NCI-H2171 treated with DMSO at 0.1 percent for 48 hours (cell line): ENCODE measurements at places on chromosomes 12 and 14.

- no peak for DNase-seq
Observed at GRCh38 chr14:93320489-93320888, 12.3 kb downstream of the BTBD7 start.

DNA sequence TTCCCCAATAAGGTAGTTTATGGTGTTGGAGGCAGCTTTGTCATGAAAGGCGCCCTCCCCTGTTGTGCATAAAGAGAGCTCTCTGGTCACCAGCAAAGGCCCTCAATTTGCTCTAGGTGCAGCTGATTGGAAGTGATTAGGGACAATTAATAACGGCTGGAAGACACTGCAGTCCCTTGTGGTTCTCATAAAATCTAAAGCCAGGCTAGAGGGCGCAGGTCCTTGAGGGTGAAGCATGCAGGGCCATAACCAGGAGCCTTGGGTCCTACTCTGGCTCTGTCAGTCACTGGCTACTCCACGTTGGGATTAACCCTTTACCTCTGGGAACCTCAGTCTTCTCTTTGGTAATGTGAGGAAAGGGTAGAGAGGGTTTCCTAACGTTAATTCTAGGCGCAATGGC is 1.9 kb downstream of the DAAM1 start:
- peak; percentile 59 for DNase-seq

- no peak for DNase-seq
Observed at GRCh38 chr12:48794870-48795269, 6.0 kb upstream of the ADCY6 start.

- peak; percentile 90 for DNase-seq
Observed at GRCh38 chr12:6632026-6632983, 3.5 kb downstream of the LPAR5 start.

DNA sequence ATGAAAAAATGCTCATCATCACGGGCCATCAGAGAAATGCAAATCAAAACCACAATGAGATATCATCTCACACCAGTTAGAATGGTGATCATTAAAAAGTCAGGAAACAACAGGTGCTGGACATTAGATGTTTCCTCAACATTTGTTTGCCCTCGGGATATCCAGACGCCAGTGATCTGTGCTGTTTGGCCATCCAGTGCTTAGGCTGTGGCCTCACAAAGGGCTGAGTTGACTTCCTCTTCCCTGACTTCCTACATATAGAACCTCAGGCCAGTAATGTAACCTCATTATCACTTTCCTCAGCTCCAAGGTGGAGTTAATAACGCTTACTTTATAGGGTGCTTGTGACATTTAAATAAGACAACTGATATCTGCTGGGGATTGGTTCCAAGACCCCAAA is 51.8 kb downstream of the SLC15A5 start:
- DNase-seq = no peak

DNA sequence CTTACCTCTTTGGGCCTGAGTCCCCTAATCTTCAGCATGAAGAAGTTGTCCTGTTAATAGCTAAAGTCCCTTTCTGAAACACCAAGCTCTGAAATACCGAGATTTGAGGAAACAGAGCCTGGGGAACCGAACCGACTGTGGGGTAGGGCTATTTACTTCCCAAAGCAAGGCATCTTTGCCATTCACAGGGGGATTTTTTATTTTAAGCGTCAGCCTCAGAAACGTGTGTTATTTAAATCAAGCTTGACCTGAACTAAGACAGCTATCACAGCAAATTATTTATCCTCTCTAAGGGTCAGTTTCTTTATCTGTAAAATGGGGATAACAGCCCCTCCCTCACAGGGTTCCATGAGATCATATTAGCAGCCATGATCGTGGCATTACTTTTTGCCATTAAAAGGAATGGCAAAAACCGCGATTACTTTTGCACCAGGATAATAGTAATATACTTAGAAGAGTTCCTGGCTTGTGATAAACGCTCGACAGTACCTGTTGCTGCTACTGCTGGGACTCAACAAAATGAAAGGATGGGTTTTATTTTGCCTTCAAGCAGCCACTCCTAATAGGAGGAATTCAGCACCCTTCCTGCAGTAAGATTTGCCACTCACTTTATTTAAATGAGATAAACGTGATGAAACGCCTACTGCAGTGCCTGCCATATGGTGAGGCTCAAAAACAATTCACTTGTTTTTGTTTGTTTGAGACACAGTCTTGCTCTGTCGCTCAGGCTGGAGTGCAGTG is 1.3 kb upstream of the CORO1C start:
- DNase-seq = no peak

GRCh38 chr12:95515197-95515596 is 36.1 kb downstream of the USP44 start:
- no peak for DNase-seq

DNA sequence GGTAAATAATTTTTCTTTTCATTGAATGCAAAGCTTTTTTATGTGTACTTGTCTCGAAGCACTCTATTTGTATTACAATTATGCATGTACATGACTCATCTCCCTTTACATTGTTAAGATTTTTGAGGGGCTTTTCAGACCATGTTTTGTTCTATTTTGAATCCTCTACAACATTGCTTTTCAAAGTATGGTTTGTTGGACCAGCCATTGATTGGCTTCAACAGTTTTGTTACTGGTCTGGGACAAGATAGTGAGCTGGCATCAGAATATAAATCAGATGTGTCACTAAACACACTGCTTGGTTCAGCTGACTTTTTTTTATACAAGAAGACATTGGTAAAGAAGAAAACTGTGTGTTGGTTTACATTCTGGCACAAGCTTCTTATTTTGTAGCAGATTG is 122.3 kb downstream of the MON2 start:
- no peak for DNase-seq

DNA sequence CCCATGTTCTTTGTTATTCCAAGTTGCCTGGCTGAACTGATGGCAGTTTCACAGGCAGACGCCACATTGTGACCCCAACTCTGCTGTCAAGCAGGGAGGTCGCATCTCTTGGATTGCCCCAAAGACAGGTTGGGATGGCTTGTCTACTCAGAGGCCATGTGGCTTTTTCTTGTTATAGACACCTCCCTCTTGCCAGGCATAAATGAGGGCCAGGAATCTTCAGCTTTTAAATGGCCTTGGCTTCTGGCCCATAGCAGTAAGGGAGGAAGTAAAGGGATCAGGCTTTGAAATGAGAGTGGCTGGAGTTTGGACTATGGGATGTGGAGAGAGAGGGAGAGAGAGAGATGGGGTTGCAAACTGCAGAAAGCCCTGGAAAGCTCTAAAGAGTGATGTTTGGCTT is 215.0 kb downstream of the TBX5 start:
- no peak for DNase-seq

- no peak for DNase-seq
Observed at GRCh38 chr12:65825507-65826352, 1.4 kb downstream of the HMGA2 start.

- DNase-seq = no peak
Observed at GRCh38 chr12:49564686-49565405, 3.1 kb downstream of the MCRS1 start.

GRCh38 chr14:33959692-33960151 is 8.8 kb upstream of the EGLN3 start:
- no peak for DNase-seq

GRCh38 chr12:27915536-27915935 is 57.0 kb downstream of the PTHLH start:
- no peak for DNase-seq

GRCh38 chr14:66249544-66249943 is 236.6 kb upstream of the CCDC196 start:
- no peak for DNase-seq

GRCh38 chr12:12985817-12986408 is 14.2 kb downstream of the HEBP1 start:
- no peak for DNase-seq
